Stimulated activated CD8-positive, alpha-beta memory T cell treated with anti-CD3 and anti-CD28 coated beads, Interleukin-15, amount 100 ng/mL, for 24 hours (primary cell): ENCODE measurements at places on chromosomes 16 and 17.

GRCh38 chr16:11079652-11080187 lies 135.4 kb downstream of the CLEC16A start:
- DNase-seq = no peak

GRCh38 chr16:78962457-78962929 lies 638.0 kb downstream of the MAF start:
- no peak for DNase-seq

- no peak for DNase-seq
These were observed 2.5 kb downstream of the DCAKD start for GRCh38 chr17:45048795-45049563.

- DNase-seq = no peak
These were observed 4.5 kb downstream of the TRPV2 start for GRCh38 chr17:16419929-16420271.

DNA sequence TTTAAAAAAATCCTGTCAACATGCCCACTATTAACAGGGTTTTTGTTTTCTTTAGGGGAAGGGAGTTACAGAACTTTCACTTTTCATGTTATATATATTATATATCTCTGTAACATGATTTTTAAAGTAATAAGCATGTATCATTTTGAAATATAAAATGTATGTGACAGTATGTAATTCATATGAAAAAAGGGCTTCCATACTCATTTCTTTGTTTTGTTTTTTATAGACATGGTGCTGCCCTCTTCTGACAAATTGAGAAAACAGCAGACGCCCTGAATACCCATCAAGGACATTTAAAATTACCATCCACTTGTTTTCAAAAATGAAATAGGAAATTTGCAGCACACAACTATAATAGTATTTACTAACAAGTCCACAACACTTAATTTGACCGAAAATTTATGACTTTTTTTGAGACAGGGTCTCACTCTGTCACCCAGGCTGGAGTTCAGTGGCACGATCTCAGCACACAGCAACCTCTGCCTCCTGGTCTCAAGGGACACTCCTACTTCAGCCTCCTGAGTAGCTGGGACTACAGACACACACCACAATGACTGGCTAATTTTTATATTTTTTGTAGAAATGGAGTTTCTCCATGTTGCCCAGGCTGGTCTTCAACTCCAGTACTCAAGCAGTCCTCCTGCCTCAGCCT lies 30.4 kb downstream of the CFDP1 start:
- DNase-seq = no peak

DNA sequence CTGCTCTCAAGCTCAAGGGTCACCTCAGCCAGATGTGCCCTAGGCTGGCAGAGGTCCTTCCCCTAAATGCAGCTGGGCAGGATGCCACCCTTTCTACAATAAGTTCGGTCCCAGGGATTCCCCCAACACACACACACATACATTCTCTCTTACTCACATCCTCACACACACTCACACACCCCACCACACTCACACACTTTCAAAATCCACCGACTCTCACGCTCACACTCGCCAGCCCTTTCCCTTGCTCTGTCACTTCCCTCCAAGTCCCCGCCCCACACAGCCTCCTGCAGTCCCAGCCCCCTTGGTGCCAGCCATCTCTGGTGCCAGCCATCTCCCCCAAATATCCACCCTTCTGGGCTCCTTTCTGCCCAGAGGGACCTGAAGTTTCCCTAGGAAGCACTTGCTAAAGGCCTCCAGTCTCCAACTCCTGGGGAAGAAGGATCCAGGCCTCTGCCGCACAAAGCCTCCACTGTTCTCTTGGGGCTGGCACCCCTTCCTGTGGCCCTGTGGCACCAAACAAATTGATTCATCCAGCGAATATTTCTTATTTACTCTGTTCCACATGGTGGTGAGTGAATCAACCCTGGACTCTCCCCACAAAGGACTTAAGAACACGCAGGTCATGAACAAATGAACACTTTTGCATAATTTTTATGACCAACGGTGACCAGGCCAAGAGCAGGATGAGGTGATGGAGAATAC lies 3.8 kb upstream of the USP36 start:
- DNase-seq = no peak

DNA sequence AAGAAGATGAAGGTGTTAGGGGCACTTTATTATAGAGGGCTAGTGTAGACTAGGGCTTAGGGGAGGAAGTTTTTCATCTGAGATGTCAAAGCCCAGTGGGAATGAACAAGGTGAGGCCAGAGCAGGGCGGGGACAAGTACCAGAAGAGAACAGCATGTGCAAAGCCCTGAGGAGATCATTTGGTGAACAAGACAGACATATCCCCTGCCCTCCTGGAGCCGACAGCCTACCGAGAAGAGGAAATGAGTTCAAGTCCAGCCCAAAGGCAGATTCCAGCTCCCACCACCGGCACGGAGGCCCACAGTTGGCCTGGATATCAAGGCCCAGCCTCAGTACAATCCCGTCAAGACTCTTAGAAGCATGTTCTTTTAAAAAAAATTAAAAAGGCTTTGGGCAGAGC lies 61.1 kb downstream of the C16orf78 start:
- DNase-seq = no peak
